ENCODE measurements at places on chromosomes 7 and 10.

GRCh38 chr10:79147796-79148451 lies 79.2 kb downstream of the ZMIZ1 start:
- DNase-seq, result peak; percentile 55

DNA sequence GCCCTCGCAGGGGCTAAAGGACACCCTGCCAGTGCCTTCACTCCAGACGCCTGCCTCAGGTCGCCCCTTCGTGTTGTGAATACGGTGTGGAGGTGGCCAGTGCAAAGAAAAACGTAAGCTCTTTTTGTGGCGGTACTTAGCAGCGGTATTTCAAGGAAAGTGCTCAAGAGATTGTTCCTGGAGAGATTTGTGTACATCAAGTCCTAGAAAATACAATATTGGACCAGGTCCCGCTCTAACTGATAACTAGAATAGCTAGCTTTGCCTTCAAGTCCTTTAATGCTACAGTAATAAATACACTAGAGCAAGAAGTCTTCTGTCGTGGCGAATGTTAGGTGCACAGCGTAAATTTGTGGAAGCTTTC lies 689 bp downstream of the PLCE1 start:
- DNase-seq, result no peak

- peak; percentile 81 for DNase-seq
These were observed 44.9 kb downstream of the AKR1B15 start for GRCh38 chr7:134593530-134594392.

GRCh38 chr7:91554883-91555282 lies 290.6 kb downstream of the FZD1 start:
- no peak for DNase-seq

GRCh38 chr7:155069992-155070751 lies at the start of gene HTR5A:
Gene HTR5A, plus strand, starts transcription at chr7:155070324. Its CDS starts 576 bp downstream, at chr7:155070900.
- DNase-seq, result peak; percentile 84

- no peak for DNase-seq
These were observed 288.7 kb upstream of the AUTS2 start for GRCh38 chr7:69309601-69310000.

DNA sequence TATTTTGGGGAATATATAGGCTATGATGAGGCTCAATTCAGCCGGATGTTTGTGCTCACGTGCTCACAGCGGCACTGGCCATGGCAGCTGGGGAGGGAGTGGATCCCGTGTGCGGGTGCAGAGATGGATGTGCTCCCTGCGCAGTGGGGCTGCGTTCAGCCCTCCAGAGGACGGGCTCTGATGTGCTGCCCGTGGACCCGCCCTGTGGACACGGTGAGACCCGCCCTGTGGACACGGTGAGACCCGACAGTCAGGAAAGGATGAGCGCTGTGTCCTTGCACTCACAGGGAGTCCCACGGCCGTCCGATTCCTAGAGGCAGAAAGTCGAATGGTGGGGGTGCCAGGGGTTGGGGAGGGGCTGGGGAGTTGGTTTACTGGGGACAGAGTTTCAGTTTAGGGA lies 89.0 kb downstream of the DNAJB6 start:
- no peak for DNase-seq

GRCh38 chr7:149662591-149663095 lies 110.7 kb downstream of the ZNF467 start:
- peak; percentile 75 for DNase-seq

DNA sequence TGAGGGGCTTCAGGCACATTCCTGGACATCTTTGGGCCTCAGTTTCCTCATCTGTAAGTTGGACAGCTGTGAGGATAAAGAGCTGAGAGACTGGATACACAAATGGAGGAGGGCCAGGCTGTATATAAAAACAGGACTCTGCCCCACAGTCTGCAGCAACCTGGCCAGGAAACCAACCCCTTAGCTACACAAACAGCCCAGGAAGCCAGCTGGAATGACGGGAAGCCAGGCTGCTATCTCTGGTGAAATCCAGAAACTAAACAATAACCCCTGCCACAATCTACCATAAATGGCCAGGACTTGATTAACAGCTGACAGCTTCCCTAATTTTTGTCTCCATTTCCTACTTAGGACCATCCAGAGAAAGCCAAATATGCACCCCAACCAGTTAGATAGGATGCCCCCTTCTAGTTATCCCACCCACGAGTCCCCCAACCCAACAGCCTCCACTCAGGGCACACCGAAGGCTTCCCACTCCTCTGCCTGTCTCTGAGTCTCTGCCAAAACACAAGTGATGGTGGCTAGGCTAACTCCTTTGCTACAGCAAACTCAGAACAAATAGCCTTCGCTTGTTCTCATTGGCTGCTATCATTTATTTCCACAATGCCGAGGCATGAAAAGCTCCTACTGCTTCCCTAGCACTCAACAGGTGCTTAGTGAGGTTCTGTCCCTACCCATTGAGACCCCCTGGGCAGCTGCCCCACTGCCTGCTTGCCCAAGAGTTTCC lies 110.0 kb upstream of the TCF7L2 start:
- DNase-seq, result no peak

DNA sequence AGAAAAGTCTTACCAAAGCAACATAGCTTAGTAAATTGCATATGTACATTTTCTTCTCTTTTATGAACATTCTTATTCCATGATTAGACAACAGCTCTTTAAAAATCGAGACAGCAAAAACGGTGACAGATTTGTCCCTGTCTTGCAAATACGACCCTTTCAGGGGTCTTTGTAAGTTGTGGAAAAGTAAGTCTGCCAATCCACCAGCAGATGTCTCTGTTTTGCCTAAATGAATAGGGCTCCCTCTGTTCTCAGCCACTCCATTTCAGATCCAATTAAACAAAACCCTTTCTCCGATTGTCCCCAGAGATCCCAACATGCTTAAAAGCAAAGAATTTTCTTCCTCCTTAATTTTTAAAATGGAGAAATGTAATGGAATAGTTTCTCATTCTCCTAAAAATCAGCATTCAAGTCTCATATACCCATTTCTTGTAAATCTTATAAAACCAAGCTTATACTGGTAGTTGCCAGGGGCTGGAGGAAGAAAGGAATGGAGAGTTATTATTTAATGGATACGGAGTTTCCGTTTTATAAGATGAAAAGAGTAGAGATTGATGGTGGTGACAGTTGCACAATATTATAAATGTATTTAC lies 61.0 kb upstream of the NFE2L3 start:
- DNase-seq, result no peak

DNA sequence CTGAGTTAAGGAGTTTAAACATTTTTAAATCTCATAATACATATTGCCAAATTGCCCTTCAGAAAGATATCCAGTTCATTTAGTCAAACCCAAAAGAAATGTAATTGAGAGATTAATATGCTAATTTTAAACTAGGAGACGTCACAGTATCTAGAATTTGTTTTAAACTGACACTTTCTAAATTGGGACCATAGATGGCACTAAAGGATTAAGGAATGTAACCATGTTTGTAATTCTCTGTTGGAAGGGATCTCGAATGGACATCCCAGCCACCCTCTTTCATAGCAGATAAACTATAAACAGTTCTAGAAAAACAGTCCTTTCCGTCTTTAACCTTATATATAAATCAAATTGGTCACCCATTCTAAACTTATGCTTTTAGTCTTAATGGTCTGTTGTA lies 30.0 kb upstream of the SAMD9L start:
- DNase-seq, result no peak

DNA sequence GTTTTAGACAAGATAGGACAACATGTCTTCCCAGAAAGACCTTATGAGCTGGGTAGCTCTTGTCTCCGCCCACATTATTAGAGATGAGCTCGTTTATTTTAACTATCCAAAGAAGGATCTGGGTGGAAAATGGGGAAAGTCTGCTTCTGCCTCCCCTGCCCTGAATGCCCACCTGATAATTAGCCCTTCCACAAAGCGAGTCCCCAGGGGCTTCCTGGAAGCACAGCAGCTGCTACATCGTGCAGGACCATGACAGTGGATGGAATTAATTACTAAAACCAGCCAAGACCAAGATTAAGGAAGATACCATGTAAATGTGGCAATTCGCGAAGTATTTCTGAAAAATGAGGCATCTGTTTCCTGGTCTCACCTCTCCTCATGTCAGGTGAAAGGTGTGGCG lies 374.4 kb downstream of the PAXIP1 start:
- no peak for DNase-seq

DNA sequence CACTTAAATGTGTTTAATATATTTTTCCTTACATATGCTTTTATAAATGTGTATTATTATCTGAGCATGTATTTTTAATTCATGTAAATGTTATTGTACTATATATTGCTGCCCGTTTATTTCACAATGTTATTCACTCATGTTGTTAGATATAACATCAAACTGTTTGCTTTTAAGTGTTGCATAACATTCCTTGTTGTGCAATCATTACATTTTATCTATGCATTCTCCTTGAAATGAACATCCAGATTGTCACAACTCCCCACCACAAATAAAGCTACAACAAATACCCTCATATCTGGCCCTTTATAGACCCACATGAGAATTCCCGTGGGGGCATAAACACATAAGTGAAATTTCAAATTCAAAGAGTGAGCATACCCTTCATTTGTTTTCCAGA lies 264.2 kb downstream of the HPSE2 start:
- DNase-seq, result no peak

- no peak for DNase-seq
These were observed 100.2 kb downstream of the AGMO start for GRCh38 chr7:15461576-15461975.

DNA sequence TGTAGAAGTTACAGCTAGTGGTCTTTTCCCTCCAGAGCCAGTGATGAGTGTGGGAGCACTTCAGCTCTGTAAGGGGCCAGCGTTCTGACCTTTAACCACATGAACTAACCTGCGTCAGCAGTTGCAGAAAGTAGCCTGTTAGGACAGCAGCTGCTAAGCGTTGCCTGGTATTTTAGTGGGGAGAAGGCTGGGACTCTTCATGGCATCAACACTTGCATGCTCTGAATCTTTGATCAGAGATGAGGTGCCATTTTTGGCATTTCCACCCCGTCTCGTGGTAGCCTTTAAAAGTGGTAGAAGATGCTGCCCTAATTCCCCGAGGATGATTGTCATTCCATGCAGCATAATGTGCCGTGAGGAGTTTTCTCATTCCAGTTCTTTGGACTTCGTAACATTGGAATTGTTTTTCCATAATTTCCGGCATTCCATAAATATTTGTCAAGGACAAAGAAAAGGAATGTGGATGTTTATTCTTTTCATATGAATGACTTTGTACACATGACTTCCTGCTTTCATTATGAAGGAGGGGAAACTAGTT lies 92.2 kb downstream of the AVL9 start:
- no peak for DNase-seq

DNA sequence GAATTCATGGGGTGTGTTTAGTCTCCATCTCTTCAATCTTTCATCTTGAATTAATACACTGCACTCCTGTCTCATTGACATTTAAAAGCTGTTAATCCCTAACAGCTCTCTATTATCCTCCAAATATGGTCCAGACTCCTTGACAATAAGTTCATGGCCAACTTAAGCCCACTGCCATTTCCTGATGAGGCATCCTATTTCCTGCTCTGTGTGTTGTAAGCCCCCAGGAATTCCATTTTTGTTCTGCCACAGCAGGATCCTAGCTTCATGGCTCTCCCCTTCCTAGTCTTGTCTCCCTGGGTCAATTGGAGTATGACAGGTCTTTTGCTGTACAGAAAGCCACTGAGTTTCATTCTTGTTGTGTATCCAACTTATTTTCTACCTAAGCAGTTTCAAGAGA lies 218.8 kb downstream of the OTUD1 start:
- no peak for DNase-seq

- DNase-seq, result no peak
These were observed 435.7 kb upstream of the GALNT17 start for GRCh38 chr7:70696201-70696754.

DNA sequence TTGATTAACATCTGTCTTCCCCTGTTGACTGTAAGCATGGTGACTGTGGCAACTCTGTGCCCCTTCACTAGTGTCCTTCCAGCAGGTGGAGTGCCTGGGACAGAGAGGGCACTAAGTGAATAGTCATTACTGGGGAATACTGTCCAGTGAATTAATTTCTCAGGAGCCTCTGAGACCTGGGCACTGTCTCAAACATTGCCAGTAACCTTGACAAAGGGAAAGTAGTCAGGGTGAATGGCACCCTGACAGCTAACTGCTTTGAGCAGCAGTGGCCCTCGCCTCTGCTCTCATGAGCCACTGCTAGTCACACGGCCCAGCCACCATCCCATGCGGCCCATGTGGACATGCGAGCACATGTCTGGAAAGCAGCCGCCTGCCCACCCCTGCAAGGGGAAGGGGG lies 13.1 kb upstream of the GRB10 start:
- DNase-seq, result no peak

DNA sequence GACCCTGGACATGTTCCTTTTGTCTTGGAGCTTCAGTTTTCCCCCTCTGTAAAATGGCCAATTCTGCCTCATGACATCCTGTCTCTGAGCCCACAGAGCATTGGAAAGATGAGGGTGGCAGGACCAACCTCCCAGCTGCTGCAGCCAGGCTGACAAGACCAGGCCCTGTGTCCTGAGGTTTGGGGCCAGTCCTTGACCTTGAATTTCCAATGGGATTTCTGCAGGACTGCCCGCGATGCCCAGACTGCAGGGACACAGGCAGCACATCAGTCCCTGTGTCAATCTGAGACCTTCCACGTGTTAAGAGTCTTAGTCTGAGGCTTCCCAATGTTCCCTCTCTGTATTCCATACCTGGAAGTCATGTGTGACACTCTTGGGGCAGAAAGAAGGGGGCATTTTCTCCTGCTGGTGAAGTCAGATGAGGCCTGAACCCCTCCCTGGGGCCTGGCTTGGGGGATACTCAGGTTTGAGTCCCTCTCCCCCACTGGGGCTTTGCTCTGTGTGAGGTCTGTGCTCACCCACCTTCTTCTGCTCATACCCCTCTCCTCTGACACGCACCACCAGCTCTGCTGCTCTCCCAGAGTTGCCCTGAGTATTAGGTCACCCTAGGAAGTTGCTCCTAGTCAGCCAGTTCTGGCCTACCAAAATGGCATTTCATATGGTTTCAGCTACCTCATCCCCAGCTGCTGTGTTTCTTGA lies 79.2 kb downstream of the ADCY1 start:
- no peak for DNase-seq

DNA sequence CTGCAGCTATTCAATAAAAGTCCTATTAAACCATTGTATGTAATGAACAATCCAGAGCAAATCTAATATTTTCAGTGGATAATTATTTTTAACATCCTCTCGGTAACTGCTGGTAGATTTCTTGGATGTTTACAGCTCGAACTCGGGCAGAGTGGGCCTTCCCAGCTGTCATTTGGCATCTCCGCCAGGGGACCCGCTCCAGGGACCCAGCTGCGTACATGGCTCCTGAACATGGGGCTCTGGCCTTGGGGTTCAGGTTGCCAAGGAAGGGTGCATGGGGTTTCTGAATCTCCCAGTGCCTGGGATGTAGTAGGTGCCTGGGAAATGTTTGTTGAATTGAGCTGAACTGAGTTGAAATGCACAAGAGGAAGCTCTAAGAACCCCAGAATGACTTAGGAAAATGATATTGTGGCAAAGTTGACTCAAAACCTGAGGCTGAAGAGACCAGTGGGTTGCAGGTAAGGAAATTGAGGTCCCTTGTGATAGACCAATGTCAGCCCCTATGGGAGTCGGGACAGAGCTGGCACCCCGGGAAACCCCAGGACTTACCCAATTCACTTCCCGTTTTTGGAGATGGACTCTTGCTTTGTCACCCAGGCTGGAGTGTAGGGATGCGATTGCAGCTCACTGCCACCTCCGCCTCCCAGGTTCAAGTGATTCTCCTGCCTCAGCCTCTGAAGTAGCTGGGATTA lies 228.4 kb downstream of the CUX1 start:
- no peak for DNase-seq

Measured in Right ventricle myocardium inferior (tissue), 1 donor.